ENCODE measurements at places on chromosomes 6 and 20.

GRCh38 chr6:145836772-145837171 is 22.2 kb upstream of the FBXO30 start:
- DNase-seq: no peak

GRCh38 chr20:40497899-40498691 is 190.9 kb downstream of the MAFB start:
- DNase-seq: no peak

DNA sequence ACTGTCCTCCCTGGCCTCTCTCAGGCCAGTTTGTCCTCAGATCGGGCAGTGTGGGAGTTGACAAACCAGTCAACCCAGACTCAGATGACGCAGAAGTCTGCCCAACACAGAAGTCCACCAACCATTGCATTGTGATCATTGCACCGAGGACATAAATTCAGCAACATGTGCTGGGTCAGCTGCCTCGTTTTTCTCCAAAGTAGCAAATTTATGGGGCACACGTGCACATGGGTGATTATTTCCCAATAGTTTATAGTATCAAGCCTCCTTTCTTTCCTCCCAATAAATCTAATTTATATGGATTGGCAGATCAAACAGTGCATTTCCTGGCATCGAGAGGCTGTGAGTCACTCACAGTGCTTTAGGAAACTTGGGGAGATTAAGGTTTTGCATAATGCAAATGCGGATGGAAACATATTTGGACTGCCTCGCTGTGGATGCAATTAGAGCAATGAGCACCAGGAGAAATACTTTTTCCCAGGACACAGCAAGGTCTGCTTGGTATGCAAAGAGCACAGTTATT is 413.7 kb upstream of the SULF2 start:
- no peak for DNase-seq

GRCh38 chr6:51868591-51869355 is 218.6 kb downstream of the PKHD1 start:
- DNase-seq: no peak

DNA sequence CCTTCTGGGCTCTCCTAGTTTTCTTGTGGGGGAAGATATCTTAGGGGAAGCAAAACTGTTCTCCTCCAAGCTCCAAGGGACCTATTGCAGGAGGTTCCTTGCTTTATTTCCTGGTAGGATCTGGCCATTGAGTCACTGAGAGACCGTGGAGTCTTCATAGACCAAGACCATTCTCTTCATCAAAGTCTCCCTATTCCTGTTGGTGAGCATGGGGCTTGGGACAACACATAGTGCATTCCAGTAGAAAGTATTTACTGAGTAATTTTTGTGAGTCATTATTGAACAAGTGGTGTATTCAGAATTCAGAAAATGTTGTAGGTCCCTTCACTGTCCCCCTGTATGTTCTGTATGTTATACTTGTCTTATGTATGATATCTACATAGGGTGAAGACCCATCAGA is 133.6 kb downstream of the CDH26 start:
- DNase-seq: no peak

DNA sequence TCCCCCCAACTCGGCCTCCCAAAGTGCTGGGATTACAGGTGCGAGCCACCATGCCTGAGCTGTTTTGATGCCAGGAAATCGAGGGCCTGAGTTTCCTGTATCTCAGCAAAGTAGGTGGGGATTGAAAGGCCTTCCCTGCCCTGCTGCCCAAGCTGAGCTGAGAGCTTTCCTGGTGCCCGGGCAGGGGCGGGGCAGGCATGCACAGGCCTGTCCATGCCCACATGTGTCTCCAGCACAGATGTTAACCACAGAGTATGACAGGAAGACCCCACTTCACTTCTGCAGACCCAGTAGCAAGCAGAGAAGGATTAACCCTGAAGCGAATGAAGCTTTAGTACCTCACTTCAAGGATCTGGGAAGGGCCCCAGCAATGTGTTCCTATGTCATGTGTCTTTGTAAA is 66.0 kb downstream of the GPR6 start:
- no peak for DNase-seq

- no peak for DNase-seq
Measured at GRCh38 chr6:89313006-89313405, 2.1 kb downstream of the GABRR2 start.

DNA sequence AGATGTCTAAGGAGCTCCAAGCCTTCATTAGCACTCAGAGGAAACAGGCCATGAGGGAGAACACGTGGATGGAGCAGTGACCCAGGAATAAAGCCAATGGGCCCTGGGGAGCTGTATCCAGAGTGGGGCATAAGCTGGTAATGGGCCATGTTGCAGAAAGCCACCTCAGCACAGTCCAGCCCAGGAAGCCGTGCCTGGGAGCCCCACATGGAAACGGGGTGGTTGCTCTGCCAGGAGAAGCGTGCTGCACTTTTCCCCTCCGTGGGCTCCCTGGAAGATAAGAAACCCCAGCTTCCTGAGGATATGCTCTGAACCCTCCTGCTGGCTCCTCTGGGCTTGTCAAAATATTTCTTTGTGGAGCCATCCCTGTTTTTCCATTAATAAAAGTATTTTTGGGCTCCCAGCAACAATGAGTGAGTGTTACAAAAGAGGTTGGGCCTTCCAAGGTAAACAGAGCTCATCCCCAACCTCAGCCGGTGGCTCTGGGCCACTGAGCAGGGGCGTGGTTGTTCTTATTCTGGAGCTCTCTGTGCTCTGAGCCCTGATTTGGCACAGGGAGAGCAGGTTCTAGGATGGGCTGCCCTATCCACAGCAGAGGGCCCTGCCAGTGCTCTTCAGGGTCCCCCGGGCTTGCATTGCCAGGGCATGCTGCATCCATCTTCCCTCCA is 31.2 kb upstream of the NFATC2 start:
- DNase-seq: no peak

GRCh38 chr6:150876598-150876997 is 11.1 kb downstream of the MTHFD1L start:
- no peak for DNase-seq

GRCh38 chr6:21678990-21679389 is 85.4 kb downstream of the SOX4 start:
- DNase-seq: no peak

Data from LoVo (cell line).